ENCODE measurements at places on chromosomes 5 and 9.

DNA sequence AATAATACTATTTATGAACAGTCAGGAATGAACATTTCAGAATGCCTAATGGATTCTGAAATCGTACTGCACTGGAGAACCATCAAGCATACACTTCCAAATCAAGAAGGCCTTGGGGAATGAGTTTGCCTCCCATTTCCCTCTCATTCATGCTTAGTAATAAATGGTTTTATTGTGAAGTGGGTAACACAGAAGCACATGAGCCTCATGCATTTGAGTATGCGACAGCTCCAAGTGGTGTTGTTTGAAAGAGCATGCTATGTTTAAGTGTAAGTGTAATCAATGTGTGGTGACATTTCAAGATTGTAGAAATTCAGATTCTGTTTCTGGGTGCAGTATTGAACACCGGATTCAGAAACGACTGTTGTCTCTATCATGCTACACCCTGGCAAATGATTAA is 60.0 kb downstream of the SGCD start:
- DNase-seq: no peak

DNA sequence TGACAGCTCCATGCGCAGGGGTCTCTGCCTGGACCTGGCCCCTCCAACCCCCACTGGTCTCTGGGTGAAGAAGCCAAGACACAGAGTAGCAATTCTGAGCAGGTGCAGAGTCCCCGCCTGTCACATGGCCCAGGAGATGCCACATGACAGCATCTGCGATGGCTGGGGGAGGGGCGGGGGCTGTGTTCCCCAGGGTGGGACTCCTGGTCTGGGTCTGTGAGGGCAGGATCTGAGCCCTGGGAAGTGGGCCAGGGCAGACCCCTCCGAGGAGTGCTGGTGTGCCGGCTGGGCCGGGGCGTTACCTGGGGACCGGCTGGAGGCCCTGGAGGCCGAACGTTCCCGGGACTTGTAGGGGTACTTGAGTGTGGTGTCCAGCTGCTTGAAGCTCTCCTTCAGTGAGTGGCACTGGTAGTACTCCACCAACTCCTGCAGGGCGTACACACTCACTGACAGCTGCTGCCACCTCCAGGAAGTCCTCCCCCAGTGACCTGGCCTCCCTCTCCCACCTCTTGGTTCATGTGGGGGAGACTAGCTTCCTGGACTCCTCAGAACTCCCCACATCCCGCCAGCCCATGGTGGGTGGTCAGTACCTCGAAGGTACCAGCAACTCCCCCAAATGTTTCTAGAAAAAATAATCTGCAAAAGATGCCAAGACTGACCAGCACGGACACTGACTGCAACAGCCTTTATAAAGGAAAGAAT is 32.1 kb upstream of the SARDH start:
- DNase-seq: no peak

DNA sequence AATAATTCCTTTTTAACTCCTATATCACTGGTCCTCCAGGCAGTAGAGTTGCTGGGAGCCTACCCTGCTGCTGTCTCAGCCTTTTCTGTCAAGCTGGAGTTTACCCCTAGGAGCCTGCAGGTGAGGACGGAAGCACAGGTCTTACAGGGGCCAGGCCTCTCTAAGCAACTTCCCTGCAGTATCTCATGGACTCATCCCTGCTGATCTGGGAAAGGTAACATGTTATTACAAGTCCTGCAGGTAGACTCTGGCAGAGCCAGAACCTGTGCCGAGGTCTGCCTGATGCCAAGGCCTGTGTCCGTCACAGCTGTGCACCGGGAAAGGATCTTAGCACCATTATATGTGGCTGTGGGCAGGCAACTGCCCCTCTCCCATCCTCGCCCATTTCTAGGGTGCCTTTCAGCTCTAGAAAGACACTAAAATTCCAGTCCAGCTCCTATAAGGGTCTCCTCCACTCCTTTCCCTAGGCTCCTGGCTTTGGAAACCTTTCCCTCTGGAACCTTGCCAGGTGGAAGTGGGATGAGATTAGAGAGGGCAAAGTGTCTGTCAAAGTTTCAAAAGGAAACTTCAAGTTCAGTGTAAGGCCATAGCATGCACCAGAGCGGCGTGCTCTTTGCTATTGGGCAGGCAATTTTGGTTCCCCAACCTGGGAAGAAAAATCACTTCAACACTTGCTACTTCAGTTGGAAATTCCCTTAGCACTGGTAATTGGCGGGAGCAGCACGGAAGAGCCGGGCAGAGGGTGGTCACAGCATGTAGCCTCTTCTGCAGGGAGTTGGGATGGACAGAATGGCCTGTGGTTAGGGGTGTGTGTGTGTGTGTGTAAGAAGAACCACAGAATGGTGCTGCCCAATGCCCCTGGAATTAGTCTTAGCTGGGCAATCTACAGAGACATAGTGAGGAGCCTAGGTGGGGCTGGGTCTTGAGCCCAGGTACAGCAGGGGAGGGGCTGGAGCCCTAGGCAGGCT is 17.5 kb downstream of the TMEM171 start:
- no peak for DNase-seq

- DNase-seq: no peak
These were observed 82.0 kb upstream of the TTC23L start for GRCh38 chr5:34756781-34757624.

- DNase-seq: no peak
These were observed 12.0 kb upstream of the IFNA1 start for GRCh38 chr9:21428235-21428634.

DNA sequence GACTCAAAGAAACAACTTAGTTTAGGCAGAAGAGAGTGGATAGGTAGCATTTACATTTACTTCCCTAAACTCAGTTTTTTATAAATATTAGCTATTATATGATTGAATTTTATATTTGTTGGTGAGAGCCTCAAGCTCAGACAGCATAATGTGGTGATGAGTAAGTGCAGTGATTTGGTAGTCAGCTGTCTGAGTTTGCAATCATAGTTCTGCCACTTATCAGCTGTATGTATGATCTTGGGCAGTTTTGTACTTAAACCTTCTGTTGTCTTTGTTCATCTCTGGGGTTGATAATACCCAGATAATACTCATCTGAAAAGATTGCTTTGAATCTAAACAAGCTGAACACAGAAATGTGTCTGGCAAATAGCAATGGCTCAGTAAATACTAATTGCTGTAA is 108.8 kb downstream of the ANXA1 start:
- DNase-seq: no peak

DNA sequence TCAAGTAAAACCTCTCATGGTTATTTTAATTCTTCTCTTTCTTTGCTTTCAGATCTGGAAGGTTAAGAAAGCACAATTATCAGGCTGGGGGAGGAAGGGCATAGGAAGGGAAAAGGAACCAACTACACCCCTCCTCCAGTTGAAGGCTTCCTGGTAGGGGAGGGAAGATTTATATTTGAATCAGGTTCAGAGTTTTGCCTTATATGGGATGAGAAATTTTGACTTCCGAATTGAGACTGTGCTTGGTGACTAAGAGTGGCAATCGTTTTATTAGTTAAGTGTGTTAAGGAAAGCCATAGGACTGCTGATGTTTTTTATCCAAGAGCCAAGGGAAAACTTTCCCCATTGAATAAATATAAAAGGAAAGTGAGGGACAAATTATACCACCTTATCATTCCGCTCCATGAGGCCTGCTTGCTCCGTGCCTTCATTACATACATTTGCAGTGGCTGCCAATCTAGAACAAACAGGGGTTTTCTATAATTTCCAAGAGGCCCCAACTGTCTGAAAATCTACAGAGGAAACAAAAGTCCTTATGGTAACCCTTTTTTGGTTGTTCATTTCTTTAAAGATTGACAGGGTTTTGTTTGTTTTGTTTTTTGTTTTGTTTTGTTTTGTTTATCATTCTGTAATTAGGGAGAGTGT is 115.7 kb upstream of the EPB41L4A start:
- no peak for DNase-seq

DNA sequence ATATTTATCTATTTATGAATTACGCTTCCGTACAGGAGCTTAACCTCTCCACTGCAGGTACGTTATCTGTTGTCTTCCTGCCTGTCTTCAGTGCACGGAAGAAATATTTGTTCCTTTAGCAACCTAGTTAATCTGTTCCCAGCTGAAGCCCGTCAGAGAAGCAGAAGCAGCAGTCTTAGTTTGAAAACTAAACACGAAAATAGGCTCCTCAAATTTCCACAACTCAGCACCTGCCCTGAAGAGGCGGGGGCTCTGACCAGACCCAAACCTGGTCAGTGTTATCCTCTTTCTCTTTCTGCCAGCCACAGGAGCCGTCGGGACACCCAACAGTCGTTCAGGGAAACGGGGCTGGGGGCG is 462 bp downstream of the NUDCD2 start:
- no peak for DNase-seq

DNA sequence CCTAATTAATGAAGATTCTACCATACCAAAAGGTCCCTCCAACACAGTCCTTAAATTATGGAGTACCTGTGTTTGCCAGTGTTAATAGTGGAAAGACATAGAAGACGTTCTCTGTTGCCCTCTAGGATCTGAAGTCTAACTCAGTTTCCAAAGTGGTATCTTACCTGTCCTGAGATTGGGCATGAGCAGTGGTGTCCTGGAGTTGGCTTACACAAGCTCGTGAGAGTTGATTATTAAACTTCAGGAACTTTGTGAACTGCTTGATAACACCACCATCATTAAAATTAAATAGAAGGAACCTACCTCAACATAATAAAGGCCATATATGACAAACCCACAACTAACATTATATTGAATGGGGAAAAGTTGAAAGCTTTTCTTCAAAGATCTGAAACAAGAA is 60.9 kb upstream of the SMARCA2 start:
- no peak for DNase-seq

- no peak for DNase-seq
These were observed 80.5 kb downstream of the DAB2IP start for GRCh38 chr9:121731919-121732318.

DNA sequence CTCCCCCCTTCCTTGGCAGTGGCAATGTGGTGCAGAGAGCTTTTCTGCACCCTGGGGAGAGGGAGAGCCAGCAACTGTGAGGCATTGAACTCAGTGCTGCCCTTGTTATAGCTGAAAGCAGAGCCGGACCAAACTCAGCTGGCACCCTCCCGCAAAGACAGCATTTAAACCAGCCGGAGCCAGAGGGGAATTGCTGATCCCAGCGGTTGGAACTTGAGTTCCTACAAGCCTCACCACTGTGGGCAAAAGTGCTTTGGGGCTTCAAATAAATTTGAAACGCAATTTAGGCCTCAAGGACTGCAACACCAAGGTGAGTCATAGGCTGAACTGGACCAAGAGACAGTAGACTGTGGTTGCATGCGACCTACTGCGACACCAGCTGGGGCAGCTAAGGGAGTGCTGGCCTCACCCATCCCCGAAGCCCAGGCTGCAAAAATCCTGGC is 207.6 kb upstream of the CDKN2B start:
- DNase-seq: no peak

GRCh38 chr5:143044265-143044664 is 274.1 kb downstream of the ARHGAP26 start:
- DNase-seq: no peak

GRCh38 chr5:179869101-179869500 is 10.5 kb upstream of the MRNIP start:
- no peak for DNase-seq

DNA sequence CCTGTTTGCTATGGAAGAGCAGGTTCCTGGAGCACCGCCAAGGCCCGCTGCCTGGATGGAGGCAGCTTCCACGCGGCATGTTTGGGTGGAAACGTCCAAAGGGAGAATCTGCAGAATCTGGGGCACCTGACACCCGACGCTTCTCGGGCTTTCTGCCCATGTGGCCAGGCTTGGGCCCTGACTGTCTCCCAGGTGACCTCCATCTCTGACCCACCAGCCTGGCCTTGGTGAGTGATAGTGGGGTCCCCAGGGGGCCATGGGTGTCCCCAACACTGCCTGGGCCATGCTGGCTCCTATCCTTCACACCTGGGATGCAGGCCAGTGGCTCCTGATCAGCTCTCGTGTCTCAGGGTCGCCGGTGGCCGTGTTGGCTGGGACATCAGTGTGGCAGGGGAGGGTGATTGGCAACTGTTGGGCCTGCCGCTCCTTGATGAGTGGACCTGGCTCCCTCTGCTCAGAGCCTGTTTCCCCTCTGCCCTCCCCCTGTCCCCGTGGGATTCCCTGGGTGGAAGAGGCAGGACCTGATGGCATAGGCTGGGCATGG is 34.0 kb downstream of the GLT6D1 start:
- DNase-seq: no peak

DNA sequence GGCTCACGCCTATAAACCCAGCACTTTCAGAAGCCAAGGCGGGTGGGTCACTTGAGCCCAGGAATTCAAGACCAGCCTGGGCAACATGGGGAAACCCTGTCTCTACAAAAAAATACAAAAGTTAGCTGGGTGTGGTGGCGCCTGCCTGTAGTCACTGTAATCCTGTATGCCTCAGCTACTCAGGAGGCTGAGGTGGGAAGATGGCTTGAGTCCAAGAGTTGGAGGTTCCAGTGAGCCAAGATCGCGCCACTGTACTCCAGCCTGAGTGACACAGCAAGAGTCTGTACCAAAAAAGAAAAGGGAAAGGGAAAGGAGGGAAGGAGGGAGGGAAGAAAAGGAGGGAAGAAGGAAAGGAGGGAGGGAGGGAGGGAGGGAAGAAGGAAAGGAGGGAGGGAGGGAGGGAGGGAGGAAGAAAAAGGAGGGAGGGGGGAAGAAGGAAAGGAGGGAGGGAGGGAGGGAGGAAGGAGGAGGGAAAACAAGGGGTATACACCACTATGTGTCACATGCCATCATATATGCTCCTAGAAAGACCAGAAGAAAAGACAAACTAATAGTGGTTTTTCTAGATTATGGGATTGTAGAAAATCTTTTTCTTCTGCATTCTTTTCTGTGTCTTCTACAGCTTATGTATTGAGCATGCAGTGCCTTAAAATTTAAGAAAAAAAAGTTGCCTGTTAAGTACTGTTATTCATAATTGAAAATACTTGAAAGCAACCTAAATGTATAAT is 240.1 kb downstream of the DENND1A start:
- no peak for DNase-seq

DNA sequence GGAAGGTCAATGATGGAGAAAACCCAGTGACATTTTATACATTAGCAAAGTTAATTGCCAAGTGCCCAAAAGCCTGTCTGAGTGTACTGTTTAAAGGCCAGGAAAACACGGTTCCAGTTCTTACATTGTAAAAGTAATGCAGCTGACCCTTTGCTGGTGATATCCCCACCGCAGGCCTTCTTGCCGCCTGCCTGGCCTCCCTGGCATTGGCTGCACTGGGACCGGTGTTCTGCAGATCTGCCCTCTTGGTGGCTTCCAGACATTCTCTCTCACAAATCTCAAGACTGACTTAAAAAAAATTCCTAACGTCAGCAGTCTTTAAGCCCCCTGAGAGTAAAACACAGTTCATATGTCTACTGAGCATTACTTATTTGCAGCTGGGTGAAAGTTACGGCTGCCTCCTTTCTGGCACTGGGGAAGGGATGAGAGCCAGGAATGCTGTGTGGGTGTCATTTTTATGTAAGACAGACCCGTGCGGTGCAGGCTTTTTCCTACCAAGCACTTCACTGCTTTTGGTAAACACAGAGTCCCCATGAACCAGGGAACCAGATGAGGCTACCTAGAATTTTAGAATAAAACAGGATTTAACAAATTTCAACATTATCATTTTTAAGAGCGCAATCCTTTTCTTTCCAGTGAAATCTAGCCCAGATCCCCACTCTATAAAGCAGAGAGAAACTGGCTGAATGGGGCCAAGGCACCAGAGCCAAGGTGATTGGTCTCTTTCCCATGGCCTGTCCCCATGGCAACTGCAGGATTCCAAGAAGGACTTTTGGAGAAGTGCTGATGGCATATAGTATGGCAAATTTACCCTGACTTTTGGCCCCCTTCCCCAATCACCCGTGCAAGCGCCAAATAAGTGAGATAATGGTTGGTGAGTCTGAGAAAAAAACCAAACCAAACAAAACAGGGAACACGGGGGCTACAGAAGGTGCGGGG is 80.8 kb downstream of the LMNB1 start:
- no peak for DNase-seq

All from stimulated activated CD8-positive, alpha-beta memory T cell treated with anti-CD3 and anti-CD28 coated beads, Interleukin-4, amount 100 ng/mL, for 1 hour (primary cell).